Stimulated activated CD4-positive, alpha-beta T cell treated with anti-CD3 and anti-CD28 coated beads, Interleukin-15, amount 100 ng/mL, for 48 hours (primary cell): ENCODE measurements at places on chromosomes 2 and 18.

- DNase-seq: peak; percentile 27
Measured at GRCh38 chr18:77207540-77207939, 42.1 kb upstream of the GALR1 start.

- no peak for DNase-seq
Measured at GRCh38 chr2:86066915-86067314, 38.8 kb downstream of the POLR1A start.

GRCh38 chr2:181715033-181715630, 34.8 kb upstream of the NEUROD1 start:
- peak; percentile 48 for DNase-seq

DNA sequence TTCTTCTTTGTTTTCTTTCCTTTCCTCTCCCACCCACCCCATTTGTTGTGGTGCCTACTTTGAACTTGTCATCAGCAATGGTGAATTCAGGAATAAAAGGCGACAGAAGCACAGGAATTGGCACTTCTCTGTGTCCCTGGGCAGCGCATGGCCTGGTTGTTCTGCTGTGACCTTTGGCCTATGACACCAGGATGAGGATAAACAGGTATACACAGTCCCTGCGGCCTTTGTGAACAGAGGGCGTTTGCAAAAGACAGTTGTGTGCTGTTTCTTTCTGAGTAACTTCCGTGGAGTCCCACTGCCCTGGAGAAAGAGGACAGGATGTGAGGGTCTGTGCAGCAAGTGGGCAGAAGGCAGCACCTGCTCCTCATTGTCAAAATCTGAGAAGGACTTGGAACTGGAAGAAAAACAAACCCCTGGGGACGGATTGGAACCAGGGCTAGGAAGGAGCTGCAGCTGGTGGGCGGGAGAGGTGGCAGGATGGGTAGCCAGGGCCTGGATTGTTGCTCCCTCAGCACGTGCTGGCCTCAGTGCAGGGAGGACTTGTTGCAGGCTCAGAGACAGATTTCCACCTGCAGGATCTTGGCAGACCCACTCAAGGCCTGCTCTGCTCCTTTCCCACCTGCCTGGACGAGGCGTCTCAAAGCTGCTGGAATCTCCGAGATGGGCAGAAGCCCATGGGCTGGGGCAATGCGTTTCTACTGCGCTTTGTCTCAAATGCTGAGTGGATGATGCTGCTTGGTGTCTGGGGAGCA, 159.5 kb downstream of the ACKR3 start:
- DNase-seq: no peak

GRCh38 chr2:47295981-47296635, 106.8 kb upstream of the MSH2 start:
- DNase-seq: no peak

- no peak for DNase-seq
Measured at GRCh38 chr2:20016346-20016745, 3.9 kb upstream of the MATN3 start.

DNA sequence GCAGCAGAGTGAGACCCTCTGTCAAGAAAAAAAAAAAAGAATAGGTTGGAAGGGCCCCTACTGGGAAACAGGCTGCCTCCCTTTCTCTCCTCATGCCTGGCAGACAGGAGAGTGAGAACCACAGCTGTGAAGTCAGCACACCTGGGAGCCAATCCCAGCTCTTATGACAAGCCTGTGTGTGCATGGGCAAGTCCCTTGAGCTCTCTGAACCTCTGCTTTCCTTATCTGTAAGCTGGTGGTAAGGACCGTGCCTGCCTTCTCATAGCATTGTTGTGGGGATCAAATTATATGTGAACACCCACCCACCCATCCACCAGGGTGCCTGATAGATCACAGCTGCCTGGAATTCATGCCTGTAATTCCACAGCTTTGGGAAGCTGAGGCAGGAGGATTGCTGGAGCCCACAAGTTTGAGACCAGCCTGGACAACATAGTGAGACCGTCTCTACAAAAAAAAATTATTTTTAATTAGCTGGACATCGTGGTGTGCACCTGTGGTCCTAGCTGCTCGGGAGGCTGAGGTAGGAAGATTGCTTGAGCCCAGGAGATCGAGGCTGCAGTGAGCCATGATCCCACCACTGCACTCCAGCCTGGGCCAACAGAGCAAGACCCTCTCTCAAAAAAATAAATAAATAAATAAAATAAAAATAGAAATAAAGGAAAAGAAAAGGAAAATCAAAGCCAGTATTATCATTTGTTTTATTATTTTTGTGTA, 66.9 kb upstream of the MCFD2 start:
- no peak for DNase-seq

GRCh38 chr2:110837446-110838409, 105.4 kb downstream of the ACOXL start:
- no peak for DNase-seq

GRCh38 chr18:23504720-23505119, 1.4 kb downstream of the RMC1 start:
- no peak for DNase-seq

DNA sequence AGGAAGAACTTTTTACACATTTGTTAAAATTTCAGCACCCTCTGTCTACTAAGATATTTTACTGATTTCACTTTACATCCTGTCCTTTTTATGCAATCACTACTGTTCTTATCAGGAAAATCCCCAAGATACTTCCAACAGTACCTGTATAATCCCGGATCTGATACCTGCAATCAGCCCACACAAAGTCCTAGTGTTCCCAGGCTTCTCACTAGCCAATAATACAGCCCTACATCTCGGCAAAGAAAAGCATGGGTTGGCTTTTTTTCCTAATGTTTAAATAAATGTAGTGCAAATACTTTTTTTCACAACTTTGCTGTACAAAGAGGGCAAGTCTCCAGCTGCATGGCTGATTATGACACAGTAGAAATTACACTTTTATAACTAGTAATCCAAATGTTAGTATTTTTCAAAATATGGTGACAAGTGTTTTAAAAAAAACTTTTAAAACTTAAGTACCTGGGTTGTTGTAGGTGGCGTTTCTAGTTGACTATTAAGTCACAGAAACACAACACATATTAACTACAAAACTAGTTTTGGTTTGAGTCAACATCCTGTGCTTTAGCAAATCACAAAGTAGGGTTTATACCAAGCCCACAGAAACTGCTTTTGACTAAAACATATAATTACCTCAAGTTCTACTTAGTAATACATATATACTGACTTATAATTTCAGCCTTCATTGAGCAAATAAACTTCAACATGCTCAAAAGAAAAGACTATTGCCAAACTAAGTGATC, 19.5 kb downstream of the CNOT11 start:
- DNase-seq: no peak

DNA sequence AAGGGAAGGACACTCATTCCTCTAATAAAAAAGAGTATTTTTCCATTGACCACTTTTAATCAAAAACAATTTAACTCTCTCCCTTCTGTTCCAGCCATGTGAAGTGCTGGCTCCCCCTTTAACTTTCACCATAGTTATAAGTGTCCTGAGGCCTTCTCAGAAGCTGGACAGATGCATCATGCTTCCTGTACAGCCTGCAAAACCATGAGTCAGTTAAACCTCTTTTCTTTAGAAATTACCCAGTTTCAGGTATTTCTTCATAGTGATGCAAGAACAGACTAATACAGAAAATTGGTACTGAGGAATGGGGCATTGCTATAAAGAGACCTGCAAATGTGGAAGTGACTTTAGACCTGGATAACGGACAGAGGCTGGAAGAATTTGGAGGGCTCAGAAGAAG, 643.6 kb upstream of the DDX18 start:
- DNase-seq: no peak

GRCh38 chr2:118097657-118098056, 9.4 kb downstream of the INSIG2 start:
- DNase-seq: no peak

DNA sequence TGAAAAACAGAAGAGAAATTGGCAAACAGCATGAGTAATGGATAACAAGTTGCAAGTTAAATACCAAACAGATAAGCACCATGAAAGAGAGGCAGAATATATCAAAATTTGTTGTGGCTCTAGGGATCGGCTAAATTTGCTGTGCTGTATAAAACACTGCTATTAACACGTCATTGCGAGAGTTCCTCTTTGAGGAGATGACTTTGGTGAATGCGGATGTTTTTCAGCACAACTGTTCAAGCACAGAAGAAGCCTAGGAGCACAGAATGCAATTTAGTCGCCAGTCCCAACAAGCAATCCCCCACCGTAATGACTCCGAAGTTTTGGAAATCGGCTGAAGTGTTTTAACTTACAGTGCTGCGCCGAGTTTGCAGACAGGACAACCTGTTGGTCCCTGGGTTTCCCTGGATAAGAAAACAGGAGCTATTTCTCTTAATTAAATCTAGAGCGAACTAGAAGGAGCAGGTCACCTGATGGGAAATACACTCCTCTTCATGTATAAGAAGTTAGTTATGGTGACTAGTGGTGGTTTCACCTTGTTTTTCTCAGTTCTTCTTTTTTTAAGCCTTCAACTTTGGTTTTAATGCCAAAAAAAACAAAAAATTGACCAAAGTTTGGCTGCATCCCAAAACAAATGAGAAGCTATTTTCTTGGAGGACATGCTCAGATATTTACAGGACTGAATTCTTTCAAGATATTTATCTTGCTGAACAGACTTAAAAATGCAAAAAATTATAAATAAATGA, 454.1 kb upstream of the SALL3 start:
- DNase-seq: no peak

DNA sequence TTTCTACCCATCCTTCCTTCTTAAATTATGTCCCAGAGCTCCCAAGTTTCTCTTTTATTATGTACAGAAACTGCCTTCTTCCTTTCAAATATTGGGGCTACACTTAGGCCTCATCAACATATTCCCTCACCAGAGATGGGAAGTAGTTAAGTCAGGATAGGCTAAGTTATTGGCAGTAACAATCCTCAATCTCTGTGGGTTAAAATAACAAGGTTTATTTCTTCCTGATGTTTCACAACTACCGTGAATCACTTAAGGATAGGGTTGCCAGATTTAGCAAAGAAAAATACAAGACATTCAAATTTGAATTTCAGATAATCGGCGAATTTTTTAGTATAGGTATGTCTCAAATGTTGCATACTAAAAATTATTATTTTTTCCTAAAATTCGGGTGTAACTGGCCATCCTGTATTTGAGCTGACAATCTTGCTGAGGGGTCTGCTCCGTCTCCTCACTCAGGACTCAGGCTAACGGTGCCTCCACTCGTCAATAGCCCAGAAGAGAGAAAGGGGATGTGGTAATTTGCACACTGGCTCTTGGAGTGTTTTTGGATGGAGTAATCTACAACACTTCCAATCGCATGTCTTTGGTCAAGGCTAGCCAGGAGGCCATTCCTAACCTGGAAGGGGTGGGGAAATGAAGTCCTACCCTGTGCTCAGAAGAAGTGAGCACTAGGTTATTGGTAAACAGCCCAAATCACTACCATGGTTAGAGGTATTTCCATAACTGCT, 91.7 kb downstream of the ACTR3 start:
- no peak for DNase-seq

GRCh38 chr2:16127958-16128357, 187.6 kb downstream of the MYCN start:
- DNase-seq: no peak

DNA sequence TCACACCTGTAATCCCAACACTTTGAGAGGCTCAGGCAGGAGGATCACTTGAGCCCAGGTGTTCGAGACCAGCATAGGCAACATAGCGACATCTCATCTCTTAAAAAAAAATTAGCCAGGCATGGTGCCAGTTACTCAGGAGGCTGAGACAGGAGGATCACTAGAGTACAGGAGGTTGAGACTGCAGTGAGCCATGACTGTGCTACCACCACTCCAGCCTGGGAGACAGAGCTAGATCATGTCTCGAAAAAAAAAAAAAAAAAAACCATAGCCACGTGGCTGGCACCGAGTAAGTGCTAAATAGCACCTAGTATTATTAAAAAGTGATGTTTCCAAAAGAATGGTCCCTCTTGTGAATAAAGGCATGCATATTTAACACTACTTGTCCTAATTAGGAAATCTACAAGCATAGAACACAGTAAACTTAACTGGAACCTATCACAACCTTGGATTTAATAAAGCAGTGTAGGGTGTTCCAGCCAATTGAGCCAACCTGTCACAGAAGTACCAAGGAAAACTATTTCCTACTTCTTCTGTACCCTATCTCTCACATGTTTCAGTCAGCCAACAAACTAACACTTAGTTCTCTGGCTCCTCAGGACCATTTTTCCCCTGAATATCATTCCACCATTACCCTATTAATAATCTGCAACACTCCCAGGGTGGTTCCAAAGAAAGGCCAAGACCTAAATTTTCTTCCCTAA, 8.8 kb downstream of the RAB1A start:
- DNase-seq: no peak

- no peak for DNase-seq
Measured at GRCh38 chr2:190465060-190465459, 56.9 kb downstream of the MFSD6 start.

GRCh38 chr2:122083256-122084048, 328.0 kb downstream of the TSN start:
- DNase-seq: no peak

DNA sequence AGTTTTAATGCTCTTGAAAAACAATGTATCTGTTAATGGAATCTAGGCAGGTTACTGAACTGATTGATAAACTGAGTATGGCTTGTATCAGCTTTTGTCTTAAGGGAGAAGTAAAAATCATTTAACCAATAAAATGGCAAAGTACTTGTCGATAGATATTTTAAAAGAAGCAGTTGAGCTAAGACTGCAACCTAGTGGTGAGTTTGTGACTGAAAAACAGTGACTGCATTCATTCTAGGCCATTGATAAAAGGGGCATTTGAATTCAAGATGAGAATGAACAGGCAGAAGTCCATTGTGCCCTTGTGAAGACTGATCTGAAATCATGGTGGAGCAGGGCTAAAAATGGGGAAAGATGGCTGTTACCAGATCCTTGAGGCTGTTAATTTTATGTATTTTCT, 59.4 kb upstream of the MSTN start:
- no peak for DNase-seq

DNA sequence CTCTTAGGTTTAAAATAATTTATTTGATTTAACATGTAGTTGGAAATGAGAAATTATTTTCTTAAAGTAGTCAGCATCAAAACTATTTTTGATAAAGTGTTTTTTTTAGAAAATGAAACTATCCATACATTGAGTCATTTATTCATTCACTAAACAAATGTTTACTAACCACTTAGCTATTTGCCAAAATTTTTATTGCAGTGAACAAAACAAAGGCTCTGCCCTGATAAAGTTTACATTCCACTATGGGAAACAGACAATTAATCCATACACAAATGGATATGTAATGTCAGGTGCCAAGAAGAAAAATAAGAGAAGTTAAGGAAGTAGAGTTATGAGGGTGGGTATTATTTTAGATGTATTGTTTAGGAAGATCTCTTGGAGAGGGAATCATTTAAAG, 19.1 kb upstream of the CCDC178 start:
- DNase-seq: no peak

DNA sequence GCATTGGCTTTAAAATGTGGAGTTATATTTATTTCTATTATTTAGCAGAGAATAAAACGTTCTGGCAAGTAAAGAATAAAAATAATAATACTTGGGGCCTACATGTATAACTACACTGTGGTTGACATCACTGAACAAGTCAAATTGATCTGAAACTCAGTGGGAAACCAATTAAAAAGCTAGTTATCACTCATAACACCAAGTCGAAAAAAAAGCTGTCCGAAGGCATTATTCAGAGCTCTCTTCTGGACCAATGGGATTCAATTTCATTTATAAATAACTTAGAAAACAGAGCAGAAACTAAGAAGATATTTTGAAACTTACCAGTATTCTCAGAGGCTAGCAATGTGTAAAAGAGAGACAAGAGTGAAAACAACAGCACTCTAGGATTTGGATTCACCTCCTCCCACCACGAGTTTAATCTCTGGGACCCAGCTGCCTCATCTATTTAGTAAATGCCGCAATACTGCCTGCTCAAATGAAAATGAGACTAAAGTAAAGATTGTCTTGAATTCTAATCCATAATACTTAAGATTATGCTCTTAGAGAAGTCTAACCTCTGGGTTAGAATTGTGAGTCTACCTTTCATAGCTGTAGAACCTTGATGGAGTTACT, 128.4 kb downstream of the NBAS start:
- no peak for DNase-seq
